ENCODE measurements at places on chromosomes 7 and 10. TPM values are rescaled to one million over a fixed set of nuclear protein-coding genes. Genes with fewer than 3 reads are reported as not detected.

DNA sequence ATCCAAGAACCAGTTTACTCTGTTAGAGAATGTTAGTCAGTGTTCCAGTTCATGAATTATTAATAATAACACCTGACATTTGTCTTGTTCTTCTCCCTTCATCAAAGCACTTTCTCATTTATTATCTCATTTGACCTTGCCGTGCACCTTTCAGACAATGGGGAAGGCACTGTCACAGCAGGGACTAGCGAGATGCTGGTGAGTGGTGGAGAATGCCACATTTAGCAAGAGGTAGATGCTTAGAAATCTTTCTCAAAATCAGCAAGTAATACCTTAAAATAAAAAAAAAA, 34.2 kb upstream of the XRCC2 start:
- DNase-seq: no peak

GRCh38 chr10:31147210-31147608, 115.5 kb upstream of the ZNF438 start:
- no peak for DNase-seq

DNA sequence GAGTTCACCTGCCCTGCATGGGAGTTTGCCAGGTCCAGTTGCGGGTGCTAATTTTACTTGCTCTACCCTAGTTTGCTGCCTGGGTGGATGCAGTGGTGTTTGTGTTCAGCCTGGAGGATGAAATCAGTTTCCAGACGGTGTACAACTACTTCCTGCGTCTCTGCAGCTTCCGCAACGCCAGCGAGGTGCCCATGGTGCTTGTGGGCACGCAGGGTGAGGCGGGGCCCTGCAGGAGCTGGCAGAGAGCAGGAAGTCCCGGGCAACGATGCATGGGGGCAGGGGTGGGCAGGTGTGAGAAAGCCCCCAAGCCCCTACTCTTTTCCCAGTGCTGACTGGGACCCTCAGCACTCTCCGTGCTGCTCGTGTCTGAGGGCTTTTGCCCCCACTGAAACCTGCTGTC, 31.3 kb downstream of the AGAP3 start:
- DNase-seq: no peak

GRCh38 chr10:89649051-89649450, 4.0 kb upstream of the PANK1 start:
- DNase-seq: no peak

GRCh38 chr10:17472481-17473227, 18.3 kb upstream of the ST8SIA6 start:
- DNase-seq: no peak

DNA sequence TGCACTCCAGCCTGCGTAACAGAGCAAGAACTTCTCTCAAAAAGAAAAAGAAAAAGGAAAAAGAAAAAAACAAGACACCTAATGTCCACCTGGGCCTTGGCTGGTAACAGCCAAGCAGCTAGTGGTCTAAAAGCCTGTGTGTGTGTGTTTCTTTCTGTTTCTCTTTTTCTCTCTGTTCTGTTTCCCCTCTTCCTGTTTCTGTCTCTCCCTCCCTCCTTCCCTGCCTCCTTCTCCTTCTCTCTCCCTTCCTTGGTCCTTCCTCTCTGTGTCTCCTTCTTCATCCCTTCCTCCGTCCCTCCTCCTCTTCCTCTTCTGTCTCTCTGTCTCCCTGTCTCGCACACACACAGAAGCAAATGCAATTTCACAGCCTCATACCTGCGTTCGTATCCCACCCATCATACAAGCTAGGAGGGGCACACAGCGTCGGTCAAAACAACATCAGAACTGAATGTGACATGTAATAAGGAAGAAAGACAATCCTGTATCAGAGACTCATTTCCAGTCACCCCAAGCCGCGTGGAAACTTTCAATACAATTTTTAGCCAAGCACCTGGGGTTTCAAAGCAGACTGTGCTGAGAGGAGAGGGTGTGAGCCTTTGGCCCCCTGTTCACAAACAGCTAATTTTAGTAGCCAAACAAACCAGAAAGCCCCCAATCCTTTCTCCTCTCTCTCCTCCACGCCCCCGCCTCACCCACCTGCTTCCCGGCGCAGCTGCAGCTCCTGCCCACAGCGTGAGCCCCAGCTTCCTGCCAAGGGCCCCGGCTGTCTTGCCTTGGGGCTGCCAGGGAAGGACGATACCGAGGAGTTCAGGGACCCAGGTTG, 50.2 kb upstream of the GNA12 start:
- DNase-seq: peak; percentile 44

GRCh38 chr7:5094641-5095040, 49.0 kb downstream of the RBAK start:
- no peak for DNase-seq

- DNase-seq: no peak
Measured at GRCh38 chr7:111352319-111352718, 210.0 kb downstream of the IMMP2L start.

GRCh38 chr10:113978802-113979201, 64.9 kb upstream of the ADRB1 start:
- DNase-seq: no peak

DNA sequence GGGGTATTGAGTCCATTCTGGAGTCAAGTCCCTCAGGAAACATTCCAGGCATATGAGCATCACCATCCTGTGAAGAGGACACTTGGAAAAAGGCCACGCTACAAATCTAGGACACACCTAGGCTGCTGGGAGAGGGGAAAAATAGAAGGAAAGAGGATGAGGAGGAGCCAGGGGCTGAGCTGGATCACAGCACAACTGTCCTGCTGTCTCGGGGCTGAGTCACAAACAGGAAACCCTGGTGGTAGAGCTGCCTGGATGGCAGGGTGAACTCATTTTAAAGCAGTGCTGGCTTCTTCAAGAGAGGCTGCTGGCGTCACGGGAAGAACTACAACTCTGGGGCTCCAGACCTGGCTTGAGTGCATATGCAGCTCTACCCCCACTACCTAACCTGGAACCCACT, 151.5 kb downstream of the RNF216 start:
- no peak for DNase-seq

The FGL2 gene
- 3.0 TPM for total RNA-seq

The GPC2 gene
- total RNA-seq: 29.9 TPM

The HERPUD2 gene
- 62.3 TPM for total RNA-seq

The POM121L12 gene
- total RNA-seq: not detected

The LLCFC1 gene
- total RNA-seq: not detected

The CROT gene
- total RNA-seq: 11.3 TPM

The MBL2 gene
- not detected for total RNA-seq

Measured in naive thymus-derived CD4-positive, alpha-beta T cell (primary cell).